ENCODE measurements at places on chromosomes 2 and 18.

GRCh38 chr2:110931648-110932047 is 189.1 kb upstream of the BCL2L11 start:
- no peak for DNase-seq

- no peak for DNase-seq
Measured at GRCh38 chr18:8747440-8747937, 42.1 kb downstream of the MTCL1 start.

- DNase-seq, result no peak
Measured at GRCh38 chr18:25141399-25141798, 210.6 kb downstream of the ZNF521 start.

- DNase-seq, result no peak
Measured at GRCh38 chr2:127814677-127815076, 3.7 kb upstream of the WDR33 start.

DNA sequence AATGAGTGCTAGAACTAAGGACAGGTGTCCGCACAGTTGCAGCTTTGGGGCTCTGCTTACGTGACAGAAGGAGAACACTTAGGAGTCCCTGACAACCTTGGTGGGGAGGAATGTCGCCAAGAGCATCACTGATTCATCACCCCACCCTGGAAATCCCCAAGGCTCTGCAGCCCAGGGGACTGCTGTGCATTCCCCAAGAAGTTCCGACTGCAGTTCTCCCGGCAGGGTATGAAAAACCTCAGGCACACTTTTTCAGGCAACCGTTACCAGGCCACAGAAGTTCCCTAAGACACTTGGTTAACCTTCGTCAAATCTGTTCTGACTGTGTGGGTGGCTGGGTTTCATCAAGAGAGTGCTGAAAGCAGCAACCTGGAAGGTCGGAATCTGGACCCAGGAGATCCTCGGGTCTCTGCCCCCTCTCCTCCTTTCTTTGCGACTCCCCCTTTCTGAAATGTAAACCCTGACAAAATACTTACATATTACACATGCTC is 192.1 kb upstream of the CXCR4 start:
- no peak for DNase-seq

GRCh38 chr2:149686136-149687051 is 98.8 kb upstream of the MMADHC start:
- DNase-seq, result no peak

DNA sequence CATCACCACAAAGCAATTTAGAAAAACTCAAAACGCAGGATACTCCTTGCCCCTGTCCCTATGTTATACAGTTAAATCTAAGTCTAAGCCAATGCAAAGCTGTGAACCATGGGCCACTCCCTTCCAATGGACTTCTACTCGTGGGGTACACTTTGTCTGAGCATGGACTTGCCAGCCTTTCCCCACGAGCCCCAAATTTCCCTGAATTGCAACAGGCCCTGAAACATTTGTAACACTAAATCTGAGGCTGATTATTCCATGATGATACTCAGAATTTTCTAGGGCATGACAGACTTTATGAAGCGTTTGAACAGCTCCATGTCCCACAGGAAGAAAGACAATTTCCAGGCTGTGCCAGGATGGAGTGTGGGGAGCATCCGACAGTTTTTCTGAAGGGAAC is 189.6 kb downstream of the TXNL1 start:
- no peak for DNase-seq

DNA sequence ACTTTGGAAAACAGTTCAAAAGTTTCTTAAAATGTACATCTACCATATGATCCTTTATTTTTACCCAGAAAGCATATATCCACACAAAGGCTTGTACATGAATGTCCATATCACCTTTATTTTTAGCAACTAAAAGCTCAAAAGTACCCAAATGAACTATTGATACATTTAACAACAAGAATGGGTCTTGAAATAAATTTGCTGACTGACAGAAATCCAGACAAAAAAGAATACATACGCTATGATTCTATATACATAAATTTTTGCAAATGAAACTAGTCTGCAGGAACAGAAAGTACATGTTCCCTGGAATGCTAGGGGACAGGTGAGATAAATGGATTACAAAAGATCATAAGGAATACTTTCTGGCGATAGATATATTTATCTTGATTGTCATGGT is 96.3 kb upstream of the KYNU start:
- DNase-seq, result no peak
